Activated CD4-positive, alpha-beta T cell treated with anti-CD3 and anti-CD28 coated beads, Interleukin-2, amount 50 U/mL, for 16 hours (primary cell): ENCODE measurements at places on chromosomes 4 and X.

DNA sequence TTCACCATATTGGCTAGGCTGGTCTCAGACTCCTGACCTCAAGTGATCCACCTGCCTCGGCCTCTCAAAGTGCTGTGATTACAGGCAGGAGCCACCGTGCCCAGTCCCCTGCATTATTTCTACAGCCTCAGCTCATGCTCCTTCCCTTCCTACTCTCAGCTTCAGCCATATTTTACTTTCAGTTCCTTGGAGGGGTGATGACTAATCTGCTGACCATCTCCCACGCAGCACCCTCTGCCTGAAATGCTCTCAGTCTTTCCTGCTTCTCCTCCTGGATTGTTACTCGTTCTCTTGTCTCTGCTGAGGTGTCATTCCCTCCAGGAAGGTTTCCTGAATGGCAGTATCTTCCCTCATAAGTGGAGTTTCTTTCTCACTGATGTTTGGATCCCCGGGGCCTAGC lies 63.3 kb downstream of the MOSPD2 start:
- DNase-seq, result no peak

DNA sequence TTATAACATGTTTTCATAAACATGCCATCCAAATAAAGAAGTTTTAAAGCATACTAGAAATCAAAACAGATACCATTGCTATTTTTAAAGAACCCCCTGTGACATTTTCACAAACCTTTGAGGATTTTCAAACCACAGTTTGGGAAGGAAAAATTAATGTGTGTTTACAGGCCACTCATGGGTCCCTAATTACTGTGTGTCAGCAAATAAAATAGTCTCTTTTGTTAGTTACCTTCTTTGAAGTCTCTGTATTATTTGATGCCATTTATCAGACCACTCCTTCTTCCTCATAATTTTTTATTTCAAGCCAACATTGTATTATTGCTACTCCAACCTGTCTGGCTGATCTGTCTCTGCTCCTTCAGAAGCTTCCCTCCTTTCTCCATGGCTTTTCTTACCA lies 72.6 kb upstream of the TET2 start:
- no peak for DNase-seq

- no peak for DNase-seq
Measured at GRCh38 chrX:48490661-48491060, 14.7 kb downstream of the FTSJ1 start.

GRCh38 chrX:120408168-120408567 lies 46.3 kb downstream of the ATP1B4 start:
- DNase-seq, result no peak
